ENCODE measurements at places on chromosomes 1 and 21.

DNA sequence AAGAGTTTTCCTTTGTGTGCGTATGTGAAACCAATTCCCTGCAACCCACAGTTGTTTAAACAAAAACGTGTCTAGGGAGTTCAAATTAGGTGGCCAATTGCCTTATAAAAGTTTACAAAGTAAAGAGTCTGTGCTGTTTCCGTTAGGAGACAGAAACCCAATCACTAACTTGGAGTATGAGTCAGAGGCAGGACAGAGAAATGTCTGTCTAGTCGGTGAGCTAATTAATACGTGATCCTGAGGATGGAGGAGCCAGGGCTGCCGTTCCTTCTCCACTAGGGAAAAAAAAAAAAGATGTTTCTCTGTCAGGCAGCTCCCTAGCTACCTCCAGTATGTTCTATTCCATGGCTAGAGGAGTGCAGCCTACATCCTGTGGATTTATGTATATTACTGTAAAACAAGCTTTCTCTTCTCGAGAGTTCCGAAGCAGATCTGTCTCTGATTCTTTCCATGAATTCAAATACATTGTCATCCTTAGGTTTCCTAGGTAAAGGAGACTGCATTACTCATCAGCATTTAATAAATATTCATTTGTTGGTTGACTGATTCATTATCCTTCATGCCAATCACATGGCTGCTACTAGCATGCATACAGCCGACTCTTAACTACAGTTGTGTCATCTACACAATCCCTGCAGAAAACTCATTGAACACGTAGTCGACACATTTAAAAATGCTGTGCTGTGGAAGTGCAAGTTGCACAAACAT, 430.6 kb downstream of the KIF26B start:
- peak; percentile 95 for DNase-seq

- DNase-seq: peak; percentile 64
Observed at GRCh38 chr1:235725434-235725833, 75.8 kb upstream of the GNG4 start.

DNA sequence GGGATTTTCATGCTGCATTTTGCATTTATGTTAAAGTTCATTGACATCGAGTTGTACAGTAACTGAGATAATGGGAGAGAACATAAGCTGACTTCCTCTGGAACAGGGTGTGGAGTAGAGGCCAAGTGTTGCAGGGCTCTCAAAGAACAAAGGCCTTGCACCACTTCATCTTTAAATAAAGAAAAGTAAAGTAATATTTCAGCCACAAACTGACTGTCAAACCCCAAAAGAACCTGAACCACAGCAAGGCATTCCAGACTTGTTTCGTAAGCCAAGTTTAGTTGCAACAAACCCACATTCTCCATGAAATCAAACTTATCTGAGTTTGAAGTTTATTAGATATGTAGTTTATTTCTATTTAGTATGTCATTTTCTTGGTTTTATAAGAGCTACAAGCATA, 19.1 kb upstream of the HMGCS2 start:
- DNase-seq: peak; percentile 51

- DNase-seq: no peak
Observed at GRCh38 chr1:198701766-198702539, 63.1 kb downstream of the PTPRC start.

- DNase-seq: no peak
Observed at GRCh38 chr1:74380252-74380651, 132.2 kb downstream of the LRRC53 start.

Data from fibroblast of skin of abdomen (primary cell).